Activated T-helper 1 cell treated with Interleukin-2 at 50 U/mL for 16 hours (primary cell): ENCODE measurements at places on chromosomes 12 and 14.

DNA sequence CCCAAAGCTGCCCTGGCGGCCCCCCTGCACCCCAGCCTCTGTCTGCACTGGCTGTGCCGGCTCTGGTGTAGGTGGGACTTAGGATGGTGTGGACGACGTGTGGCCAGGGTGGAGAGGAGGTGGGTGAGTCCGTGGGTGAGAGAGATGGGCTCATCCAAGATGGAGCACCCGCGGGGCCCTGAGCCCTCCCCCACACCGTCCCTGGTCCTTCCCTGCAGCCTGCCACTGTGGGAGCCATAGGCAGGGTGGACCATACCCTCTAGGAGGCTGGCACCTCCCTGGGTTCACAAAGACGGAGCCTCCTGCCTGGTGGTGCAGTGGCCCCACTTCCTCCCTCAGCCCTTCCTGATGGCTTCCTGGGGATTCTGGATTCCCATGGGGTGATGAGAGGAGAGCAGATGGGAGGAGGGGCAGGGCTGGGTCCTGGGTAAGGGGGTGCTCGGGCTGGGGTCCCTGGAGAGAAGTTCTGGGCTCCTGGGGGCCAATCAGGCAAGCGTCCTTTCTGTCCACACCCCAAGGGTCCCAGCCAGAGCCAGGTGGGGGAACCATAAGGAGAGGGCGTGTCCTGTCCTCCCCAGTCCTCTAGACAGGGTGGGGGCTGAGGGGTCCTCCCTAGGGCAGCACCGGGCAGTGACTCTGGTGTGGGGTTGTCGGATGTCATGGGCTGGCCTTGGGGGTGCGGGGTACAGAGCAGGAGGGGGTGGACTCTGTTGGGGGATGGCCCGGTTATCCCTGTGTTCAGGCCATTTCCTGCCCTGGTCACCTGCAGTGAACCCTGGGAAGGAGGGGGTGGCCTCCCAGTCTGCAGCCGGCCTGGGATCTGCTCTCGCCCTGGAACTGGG, 384.8 kb downstream of the TMEM121 start:
- no peak for DNase-seq

GRCh38 chr12:39587225-39587624, 32.4 kb downstream of the ABCD2 start:
- DNase-seq: no peak

DNA sequence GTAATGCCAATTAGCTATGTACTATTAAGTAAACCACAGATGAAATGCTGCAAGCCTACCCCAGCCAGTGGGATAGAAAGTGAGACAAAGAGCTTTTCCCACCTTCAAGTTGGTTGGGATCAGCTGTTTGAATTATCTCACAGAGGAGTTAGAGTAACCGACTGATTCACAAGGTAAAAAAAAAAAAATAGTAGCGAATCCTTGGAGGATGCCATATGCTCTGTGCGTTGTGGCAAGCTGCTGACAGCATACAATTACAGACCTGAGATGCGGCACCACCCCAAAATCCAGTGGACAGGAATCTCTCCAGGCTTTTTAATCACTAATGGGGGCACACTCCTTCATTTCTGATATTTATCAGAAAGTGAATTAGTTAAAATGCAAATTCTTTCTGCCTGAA, 157.0 kb upstream of the RMST start:
- DNase-seq: no peak

- DNase-seq: no peak
Measured at GRCh38 chr12:127606476-127607015, 660.4 kb upstream of the TMEM132C start.

DNA sequence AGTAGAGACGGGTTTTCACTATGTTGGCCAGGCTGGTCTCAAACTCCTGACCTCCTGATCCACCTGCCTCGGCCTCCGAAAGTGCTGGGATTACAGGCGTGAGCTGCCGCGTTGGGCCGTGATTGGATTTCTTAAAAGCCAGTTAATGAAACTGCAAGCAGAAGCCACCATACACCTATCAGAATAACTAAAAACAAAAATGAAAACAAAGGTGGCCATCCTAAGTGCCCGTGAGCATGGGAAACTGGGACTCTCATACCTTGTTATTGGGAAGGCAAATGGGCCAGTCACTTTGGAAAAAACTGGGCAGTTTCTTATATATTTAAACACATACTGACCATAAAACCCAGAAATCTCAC, 7.7 kb upstream of the TCTN1 start:
- no peak for DNase-seq

DNA sequence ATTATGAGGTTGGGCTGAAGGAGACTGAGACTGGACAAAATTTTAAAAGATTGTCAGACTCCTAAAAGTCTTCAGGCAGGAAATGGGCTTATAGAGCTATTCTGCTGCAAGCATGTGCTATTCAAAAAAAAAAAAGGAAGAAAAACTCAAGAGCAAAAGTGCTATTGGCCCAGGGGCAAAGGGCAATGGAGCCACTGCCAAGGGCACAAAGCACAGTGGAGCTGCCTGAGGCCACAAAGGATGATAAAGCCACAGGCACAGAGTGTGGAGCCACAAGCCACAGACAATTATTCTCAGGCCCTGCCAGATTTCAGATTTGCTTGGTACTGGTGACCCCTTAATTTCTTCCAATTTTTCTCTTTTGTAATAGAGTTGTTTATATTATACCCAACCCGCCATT, 29.6 kb upstream of the GRIN2B start:
- DNase-seq: no peak

GRCh38 chr12:84047881-84048280, 864.7 kb downstream of the SLC6A15 start:
- no peak for DNase-seq

DNA sequence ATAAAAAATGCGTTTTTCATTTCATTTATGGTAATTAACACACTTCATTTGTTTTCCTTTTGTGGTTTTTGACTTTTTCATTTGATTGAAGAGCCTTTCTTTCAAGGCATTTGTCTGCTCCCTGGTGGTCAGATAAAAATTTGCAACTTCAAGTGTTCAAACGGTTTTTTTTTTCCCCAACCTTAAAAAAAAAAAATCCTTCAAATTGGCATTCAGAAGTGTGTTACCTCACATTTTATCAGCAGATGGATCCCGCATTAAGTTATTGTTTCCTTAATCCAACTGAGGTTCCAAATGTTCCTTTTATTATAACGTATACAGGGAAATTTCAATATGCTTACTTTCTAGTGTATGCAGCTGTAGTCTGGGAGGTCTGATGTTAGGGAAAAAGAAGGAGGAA, 47.2 kb downstream of the MYF5 start:
- DNase-seq: no peak

DNA sequence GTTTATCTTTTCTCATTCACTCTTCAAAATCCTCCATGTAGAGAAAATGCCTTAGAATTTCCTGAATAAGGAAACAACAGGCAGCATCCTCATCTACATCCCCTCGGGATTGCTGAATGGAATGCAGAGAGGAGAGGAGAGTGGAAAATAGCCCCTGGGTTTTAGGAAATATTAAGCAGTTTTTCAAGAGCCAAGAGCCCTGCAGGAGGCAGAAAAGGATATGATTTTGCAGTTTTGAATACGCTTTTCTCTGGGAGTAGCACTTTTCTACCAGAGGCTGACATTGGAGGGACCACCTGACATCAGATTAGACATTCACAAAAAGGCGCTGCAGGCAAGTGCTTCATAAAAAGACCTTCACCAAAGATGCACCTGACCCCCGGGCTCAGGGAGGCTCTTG, 362.2 kb upstream of the SFSWAP start:
- DNase-seq: no peak

DNA sequence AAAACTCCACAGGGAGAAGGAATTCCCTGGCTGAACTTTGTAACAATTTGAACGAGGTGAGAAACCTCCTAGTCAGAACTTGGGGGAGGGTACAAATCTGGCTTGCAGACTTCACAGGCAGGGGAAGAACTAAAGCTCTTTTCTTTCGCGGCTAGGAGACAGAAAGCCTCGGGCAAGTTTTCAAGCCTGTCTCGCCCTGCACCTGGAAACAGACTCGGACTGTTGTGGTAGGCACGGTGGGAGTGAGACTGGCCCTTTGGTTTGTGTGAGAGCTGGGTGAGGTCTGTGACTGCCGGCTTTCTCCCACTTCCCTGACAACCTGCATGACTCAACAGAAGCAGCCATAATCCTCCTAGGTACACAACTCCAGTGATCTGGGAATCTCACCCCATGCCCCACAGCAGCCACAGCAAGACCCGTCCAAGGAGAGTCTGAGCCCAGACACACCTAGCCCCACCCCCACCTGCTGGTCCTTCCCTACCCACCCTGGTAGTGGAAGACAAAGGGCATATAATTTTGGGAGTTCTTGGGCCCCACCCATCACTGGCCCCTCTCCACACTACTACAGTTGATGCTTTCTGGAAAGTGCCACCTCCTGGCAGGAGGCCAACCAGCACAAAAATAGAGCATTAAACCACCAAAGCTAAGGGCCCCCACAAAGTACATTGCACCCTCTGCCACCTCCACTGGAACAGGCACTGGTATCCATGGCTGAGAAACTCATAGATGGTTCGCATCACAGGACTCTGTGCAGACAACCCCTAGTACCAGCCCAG, 102.7 kb upstream of the ST8SIA1 start:
- DNase-seq: no peak

GRCh38 chr12:98325003-98325402, 190.4 kb upstream of the TMPO start:
- no peak for DNase-seq

DNA sequence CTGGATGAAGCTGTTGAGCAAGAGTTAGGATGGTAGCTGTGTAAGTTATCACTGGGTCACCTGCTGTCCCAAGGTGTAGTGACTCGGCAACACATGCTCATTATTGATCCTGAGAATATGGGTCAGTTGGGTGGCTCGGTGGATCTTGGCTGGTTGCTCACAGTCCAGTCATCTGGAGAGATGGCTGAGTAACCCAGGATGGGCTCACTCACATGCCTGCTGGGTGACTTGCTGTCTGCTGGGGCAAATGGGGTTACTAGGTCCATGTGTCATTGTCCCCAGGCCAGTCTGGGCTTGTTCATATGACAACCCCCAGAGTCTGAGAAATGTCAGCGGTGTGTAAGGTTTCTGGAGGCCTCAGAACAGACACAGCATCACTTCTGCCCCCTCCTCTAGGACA, 69.5 kb downstream of the SLC15A4 start:
- DNase-seq: no peak

- DNase-seq: no peak
Measured at GRCh38 chr12:101749657-101750056, 10.4 kb upstream of the SYCP3 start.

- DNase-seq: no peak
Measured at GRCh38 chr12:15774819-15775218, 14.4 kb downstream of the EPS8 start.

- no peak for DNase-seq
Measured at GRCh38 chr12:132356691-132357622, 27.6 kb upstream of the GALNT9 start.

GRCh38 chr14:105879503-105879866, 353.1 kb downstream of the TMEM121 start:
- DNase-seq: no peak

DNA sequence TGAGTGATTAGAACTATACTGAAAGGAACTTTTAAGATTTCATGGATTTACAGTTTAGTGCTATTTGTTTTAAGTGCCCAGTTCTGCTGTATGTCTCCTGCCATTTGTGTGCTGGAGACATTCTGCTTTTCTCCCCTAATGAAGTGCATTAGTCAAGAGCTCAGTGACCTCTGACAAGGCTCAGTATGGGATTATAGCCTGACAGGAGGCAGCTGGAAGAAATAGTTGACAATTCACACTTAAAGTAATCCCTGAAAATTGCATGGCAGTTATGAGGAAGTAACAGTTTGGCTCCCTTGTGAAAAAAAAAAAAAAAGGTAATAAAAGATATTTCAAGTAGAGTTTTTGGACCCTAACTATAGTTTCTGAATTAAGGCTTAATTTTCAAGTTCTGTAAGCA, 70.3 kb downstream of the ALX1 start:
- DNase-seq: no peak

GRCh38 chr14:40221428-40221827, 789.2 kb upstream of the FBXO33 start:
- DNase-seq: no peak

DNA sequence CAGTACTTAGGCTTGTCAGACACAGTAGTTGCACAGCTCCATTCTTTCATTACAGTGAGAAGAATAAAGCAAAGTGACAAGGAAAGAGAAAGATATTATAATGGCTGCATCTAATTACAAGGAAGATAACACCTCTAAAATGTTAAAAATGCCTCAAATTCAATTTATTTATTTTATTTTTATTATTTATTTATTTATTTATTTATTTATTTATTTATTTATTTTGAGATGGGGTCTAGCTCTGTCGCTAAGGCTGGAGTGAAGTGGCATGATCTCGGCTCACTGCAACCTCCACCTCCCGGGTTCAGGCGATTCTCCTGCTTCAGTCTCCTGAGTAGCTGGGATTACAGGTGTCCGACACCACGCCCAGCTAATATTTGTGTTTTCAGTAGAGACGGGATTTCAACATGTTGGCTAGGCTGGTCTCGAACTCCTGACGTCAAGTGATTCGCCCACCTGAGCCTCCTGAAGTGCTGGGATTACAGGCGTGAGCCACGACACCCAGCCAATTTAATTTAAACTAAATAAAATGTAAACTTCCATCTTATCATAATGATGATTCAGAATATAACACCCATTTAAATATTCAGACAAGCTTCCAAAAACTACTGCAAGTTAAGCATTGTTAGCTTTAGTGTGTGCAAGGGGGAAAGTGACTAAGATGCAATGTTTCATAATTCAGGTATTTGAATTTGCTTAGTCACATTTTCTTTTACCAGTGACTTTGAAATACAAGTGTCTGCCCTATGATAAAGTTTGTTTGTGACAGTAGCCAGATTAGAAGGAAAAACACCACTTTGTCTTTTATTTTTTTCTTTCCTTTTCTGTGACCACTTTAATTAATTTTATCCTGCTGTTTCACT, 2.4 kb upstream of the CFAP54 start:
- no peak for DNase-seq

GRCh38 chr12:129564768-129565167, 339.1 kb downstream of the TMEM132D start:
- no peak for DNase-seq
